Non-pigmented ciliary epithelial cell (primary cell): ENCODE measurements at places on chromosomes 3 and 15.

DNA sequence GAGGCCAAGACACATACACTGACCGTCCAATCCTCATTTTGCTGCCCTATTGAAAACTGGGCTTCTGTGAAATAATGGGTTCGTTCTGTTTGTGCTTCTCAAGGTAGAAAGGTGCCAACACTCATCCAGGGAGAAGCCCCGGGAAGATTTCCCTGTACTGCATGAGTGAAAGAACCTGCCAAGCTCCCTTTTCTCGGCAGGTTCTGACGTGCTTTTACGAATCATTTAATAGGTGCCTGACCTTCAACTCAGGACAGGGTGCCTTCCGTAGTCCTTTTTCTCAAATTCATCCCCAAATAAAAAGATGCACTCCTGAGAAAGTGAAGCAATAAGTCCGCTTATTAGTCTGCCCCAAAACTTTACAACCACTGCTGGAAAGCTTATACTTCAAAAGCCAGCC is 64.2 kb downstream of the B3GNT5 start:
- no peak for DNase-seq

DNA sequence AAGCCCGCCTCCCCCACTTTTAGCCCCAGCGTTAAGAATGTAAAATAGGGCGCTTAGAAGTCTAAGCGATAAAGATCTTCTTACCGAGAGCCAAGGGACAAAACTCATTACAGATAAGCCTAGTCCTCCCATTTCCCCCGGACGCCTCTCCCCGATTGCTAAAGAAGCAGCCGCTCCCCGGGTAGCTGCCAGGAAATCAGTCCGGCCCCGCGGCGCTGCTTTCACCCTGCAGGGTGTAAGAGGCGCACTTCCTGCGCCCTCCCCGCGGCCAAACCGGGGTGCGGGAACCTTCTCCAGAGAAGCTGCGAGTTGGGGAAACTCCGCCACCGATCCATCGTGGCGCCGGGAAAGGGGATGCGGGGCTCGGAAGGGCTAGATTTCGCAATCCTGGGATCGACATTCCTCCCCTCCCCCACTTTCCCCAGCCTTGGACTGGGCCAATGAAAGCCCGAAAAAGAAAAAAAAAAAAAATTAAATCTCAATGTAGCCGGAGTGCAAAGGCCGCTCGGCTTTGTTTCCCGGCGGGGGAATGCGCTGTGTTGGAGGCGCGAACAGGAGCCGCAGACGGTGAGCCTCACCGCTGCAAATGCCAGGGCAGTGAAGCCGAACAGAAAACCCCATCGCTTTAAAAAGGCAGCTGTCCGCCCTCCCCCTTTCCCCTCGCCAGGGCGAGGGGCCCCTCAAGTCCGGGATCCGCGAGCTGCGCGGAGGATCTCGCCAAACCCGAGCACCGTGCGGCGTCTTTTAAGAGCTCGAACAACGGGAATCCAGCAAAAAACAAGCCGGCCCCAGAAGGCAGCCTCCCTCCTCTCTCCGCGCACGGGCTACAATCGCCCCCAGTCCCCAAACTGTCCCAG is 626 bp upstream of the PTPRG start:
- DNase-seq = no peak

GRCh38 chr3:132981719-132982118 is 56.5 kb upstream of the TMEM108 start:
- DNase-seq = no peak

- no peak for DNase-seq
These were observed 24.9 kb downstream of the LARS2 start for GRCh38 chr3:45413172-45413765.

DNA sequence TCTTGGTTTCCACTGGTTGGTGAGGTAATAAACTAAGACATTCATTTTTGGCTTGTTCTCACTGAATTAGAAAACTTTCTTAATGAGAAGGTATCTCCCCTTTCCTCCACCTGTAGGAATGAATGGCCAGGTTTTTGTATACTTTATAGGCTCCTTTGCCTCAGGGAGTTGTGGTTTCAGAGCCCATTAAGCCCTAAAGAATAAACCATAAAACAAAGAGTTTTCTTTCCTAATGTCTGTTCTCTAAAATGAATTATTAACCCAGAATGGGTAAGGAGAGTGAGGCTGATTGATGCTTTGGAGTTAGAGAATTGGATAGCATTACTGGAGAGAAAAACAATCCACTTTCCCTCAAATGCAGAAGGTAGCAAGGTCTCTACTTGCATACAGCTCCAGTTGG is 67.6 kb downstream of the TIGIT start:
- no peak for DNase-seq

DNA sequence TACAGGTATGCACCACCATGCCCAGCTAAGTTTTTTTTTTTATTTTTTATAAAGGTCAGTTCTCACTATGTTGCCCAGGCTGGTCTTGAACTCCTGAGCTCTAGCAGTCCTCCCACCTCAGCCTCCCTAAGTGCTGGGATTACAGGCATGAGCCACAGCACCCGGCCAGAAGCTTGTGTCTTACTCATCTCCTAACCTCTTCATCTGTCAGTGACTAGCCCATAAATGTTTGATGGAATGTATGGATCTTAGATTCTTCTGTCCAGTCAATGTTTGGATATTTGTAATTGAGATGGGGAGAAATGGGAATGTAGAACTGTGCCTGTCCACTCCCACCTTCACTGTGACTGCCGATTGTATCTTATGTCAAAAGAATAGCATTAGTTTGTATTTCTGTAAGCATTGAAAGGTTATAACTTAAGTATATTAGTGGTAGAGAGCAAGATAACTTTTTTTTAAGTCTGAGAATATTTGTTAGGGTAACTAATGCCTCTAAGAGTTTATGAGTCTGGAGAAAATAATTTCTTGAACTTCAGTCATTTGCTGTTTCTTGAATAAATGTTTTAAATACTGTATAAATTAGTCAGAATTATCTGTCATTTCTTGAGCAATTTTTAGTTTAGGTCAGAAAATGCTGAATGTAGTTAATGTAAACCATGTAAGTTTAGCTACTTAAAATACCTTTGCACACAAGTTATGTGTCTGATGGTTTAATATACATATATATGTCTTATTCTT is 215.3 kb upstream of the CGNL1 start:
- no peak for DNase-seq

GRCh38 chr3:127803619-127804018 is 18.7 kb downstream of the MGLL start:
- DNase-seq = peak; percentile 88

- DNase-seq = no peak
These were observed 31.5 kb upstream of the XXYLT1 start for GRCh38 chr3:195302431-195302830.

DNA sequence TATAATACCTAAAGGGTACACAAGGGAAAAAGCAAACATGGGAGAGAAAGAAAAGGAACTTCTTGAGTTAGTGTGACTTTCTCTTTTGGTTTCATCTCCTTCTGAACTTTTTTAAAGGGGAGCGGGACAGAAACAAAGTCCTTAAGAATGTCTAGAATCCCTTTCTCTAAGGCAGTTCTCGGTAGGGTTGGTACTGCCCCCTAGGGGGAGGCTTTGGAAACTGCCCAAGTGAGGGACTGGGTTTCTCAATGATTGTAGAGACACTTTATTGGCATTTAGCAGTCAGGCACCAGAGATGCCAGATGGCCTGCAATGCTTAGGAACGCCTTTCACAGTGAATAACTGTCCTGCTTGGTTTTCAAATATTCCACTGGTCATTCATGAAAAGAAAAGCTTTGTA is 172.7 kb downstream of the WDR72 start:
- DNase-seq = no peak

- DNase-seq = no peak
These were observed 154.8 kb upstream of the TTC14 start for GRCh38 chr3:180447136-180447535.

DNA sequence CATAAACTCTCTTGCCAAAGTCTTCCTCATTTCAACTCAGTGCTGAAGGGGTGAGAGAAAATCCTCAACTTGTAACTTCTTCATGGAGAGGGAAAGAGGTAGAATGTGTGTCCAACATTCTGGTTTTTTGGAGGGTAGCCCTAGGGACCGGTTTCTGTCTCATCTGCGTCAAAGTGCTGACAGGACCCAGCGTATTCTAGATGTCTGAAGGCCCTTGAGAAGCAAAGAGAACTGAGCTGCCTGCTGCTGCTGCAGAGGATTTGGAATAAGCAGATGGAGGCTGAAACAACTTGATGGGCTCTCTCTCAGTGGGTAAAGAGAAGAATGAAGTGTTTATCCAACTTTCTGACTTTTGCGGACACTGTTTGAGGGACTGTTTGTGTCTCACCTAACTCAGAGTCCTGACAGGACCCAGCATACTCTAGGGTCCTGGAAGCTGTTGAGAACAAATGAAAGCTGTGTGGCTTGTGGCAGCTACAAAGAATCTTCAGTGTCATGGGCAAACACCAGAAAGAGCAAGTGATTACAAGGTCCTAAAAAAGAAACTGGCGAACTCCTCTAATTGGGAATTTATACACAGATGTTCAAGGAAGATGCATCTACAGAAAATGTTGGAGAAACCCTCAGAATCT is 174.4 kb downstream of the SI start:
- no peak for DNase-seq

DNA sequence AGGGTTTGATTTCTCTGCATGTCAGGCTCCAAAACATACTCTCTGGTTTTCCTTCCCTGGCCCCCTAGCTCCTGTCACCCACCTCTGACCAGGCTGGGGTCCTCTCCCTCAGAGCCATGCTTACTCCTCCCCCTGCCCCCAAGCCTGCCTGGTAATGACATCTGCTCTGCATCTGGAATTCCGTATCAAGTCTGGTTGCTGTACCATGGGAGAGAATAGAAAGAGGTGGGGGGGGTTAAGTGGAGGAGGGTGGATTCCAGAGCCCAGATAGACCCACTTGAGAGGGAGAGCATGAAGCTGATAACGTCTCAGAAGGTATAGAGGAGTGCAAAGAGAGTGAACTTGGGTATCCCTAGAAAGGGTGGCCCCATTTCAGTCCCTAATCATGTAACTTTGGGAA is 4.2 kb downstream of the IGDCC4 start:
- no peak for DNase-seq

DNA sequence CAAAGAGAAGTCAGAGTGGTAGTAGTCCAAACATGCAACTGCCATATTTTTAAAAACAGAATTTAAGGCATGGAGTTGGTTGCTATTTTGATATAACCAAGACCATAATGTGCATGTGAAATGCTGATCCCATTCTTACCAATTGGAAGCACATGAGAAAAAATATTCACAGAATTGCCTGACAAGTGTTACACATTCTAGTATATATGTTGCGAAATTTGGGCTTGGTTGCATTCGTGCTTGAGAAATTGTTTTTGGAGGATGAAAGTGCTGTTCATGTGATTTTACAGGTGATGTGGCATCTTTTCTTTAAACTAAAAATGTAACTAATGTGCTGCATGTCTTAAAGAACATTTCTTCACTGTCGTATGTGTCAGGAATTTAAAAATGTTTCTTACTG is 199.7 kb downstream of the CHL1 start:
- DNase-seq = no peak

DNA sequence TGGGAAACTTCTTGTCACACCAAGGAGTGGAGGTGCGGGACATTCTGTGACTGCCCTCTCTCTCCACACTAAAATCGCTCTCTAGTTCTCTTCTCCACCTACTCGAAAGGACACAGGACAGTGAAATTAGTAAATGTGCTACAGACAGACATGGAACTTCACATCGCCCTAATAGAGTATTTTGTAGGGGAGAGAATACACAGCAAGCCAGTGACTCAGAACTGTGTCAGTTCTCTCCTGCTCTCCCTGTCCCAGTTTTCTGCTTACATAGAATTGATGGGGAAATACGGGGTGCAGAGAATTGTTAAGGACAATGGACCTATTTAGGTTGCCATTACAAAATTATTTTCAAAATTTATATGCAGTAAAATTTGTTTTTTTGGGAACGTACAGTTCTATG is 159.6 kb upstream of the GADL1 start:
- DNase-seq = no peak
